Cortex of kidney (tissue), 1 donor: ENCODE measurements at places on chromosomes 6 and 20.

DNA sequence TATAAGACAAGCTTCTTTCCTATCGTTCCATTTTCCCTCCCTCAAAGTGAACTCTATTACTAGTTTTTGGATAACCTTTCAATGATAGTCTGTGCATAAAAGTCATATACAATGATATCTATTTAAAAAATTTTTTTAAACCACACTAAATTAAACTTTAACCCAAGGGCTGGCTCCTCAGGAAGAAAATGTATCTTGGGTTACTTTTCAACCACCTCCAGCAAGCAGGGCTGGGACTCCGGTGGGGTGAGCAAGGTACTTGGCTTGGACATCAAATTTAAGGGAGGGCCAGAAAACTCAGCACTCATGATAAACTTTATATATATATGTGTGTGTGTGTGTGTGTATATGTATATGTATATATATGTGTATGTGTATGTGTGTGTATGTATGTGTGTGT is 13.9 kb upstream of the PPP1R3G start:
- no peak for DNase-seq

GRCh38 chr20:13681248-13682125 is 42.8 kb upstream of the TASP1 start:
- no peak for DNase-seq

DNA sequence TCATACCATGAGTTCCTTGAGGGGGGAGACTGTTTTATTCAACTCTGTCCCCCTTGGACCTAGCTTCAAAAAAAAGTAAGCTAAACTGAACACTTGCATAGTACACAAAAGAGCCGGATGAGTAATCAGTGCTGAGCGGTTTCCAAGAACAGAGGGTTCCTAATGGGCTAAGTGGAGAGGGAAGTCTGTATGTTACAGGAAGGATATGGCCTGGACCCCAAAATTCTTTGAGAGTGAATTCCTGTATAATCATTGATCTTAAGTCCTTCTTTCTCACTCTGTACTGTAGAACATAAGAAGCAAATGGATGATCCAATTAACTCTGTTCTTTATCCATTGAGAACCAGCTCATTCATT is 324.7 kb upstream of the CNR1 start:
- DNase-seq: no peak

DNA sequence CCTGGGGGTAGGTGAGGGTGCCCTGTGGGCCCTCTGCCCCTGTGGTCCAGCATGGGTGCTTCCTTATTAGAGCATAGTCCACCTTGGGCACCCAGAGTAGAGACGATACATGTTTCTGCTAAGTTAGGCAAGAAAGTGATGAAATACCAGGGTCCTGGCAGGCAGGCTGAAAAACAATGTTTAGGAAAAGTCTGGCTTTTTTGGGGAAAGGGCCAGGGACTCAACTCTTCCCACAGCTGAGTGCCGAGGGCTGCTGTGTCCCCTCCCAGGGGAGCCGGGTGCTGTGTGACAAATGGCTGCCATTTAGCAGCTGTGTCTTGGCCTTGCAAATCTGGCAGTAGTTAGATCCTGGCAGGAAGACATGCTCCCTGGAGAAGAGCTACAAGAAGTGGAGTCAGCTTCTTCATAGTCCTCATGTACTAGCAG is 61.5 kb downstream of the RREB1 start:
- no peak for DNase-seq
